ENCODE measurements at places on chromosomes 16 and 17. TPM values are rescaled to one million over a fixed set of nuclear protein-coding genes. Genes with fewer than 3 reads are reported as not detected.

CNTD1 gene
- total RNA-seq: not detected

DNA sequence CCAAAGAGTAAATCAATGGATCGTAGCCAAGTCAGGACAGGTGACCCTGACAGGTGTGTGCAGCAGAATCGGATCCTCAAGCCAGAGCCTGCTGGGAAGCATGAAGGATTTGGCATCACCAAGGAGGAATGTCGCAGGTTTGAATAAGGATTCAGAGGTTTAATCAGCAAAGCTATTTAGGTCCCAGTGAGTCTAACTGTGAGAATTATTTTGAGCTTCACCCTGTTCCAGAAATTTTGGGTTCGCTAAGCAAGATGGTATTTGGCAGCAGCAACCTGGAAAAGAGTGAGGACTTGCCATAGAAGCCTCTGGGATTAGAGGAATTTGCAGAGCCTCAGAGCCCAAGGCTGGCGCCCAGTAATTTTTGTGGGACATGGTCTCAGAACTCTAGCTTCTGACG is 173.0 kb downstream of the CCDC182 start:
- H3K36me3 ChIP-seq: peaks cover 6% of the 10 kb centered on the region
- H3K4me3 ChIP-seq: no peak overlapping the region
- no peaks in the 10 kb centered on the region for H3K4me1 ChIP-seq
- DNase-seq: no peak
- no peak overlapping the region for H3K27ac ChIP-seq

- no peak overlapping the region for H3K4me3 ChIP-seq
- H3K27ac ChIP-seq: no peak overlapping the region
- H3K27me3 ChIP-seq: peaks cover 2% of the 10 kb centered on the region
These were observed 22.3 kb downstream of the AOC3 start for GRCh38 chr17:42873315-42873714.

- no peak overlapping the region for H3K27ac ChIP-seq
- DNase-seq: peak; percentile 33
- peaks cover 47% of the 10 kb centered on the region for H3K27me3 ChIP-seq
- H3K4me1 ChIP-seq: peaks cover 15% of the 10 kb centered on the region
- H3K36me3 ChIP-seq: no peaks in the 10 kb centered on the region
These were observed 39.0 kb upstream of the AKAP1 start for GRCh38 chr17:57045868-57046704.

- no peak for DNase-seq
- H3K4me3 ChIP-seq: peak overlapping the region; percentile 99
- peak overlapping the region; percentile 98 for H3K27ac ChIP-seq
- H3K36me3 ChIP-seq: peaks cover 33% of the 10 kb centered on the region
- H3K4me1 ChIP-seq: peaks cover 45% of the 10 kb centered on the region
- H3K27me3 ChIP-seq: no peaks in the 10 kb centered on the region
These were observed 932 bp upstream of the NFE2L1 start for GRCh38 chr17:48047113-48047740.

KRTAP2-2 gene
- not detected for total RNA-seq

DNA sequence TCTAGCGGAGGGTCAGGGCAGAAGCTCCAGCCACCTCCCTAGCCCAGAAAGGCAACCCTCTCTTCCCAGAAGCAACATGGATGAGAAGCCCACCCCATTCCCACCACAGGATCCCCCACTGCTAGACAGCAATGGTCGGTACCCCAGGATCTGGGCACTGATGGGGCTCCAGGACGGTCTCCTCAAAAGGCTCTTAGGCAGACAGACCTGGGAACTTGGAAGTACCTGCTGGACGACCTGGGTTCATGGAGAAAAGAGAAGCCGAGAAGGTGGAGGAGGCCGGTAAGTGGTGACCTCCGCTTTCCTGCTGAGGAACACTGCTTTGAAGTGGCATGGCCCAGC is 96.6 kb downstream of the TBC1D16 start:
- H3K4me1 ChIP-seq: peaks cover 33% of the 10 kb centered on the region
- H3K27ac ChIP-seq: no peak overlapping the region
- DNase-seq: no peak
- no peaks in the 10 kb centered on the region for H3K27me3 ChIP-seq

GRCh38 chr17:17944743-17945142 is 27.5 kb downstream of the TOM1L2 start:
- no peak overlapping the region for H3K4me3 ChIP-seq
- peaks cover 27% of the 10 kb centered on the region for H3K4me1 ChIP-seq
- H3K27ac ChIP-seq: no peak overlapping the region

SLC5A2 gene
- total RNA-seq: not detected

GRCh38 chr17:40327735-40328385 is 18.9 kb downstream of the RARA start:
- H3K36me3 ChIP-seq: peaks cover 12% of the 10 kb centered on the region
- no peaks in the 10 kb centered on the region for H3K27me3 ChIP-seq
- DNase-seq: no peak
- H3K4me3 ChIP-seq: no peak overlapping the region

DNA sequence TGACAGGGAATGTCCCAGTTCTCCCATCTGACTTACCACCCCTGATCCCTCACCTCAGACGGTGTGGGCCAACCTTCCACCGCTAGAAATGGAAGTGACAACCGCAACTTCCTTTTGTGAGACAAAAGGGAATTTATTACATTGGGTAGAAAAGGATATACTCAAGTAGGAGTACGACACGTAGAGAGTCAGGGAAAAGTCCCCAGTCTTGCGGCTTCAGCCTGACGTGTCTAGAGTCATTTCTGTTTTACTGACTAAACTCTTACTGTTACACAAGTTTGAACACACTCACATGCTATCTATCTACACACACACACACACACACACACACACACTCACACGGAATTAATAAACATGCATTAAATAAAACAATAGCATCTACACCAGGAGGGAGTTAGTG is 178.9 kb downstream of the COPRS start:
- peaks cover 1% of the 10 kb centered on the region for H3K36me3 ChIP-seq
- peak; percentile 92 for DNase-seq
- peak overlapping the region; percentile 76 for H3K27ac ChIP-seq
- H3K27me3 ChIP-seq: peaks cover 38% of the 10 kb centered on the region
- H3K4me3 ChIP-seq: peak overlapping the region; percentile 44
- peaks cover 13% of the 10 kb centered on the region for H3K4me1 ChIP-seq

GRCh38 chr17:70653850-70654249 is 484.5 kb downstream of the KCNJ2 start:
- no peak overlapping the region for H3K4me3 ChIP-seq
- H3K36me3 ChIP-seq: no peaks in the 10 kb centered on the region
- no peak for DNase-seq
- H3K4me1 ChIP-seq: no peaks in the 10 kb centered on the region

- no peak for DNase-seq
- H3K4me3 ChIP-seq: no peak overlapping the region
- H3K27me3 ChIP-seq: no peaks in the 10 kb centered on the region
- peaks cover 7% of the 10 kb centered on the region for H3K36me3 ChIP-seq
- peaks cover 21% of the 10 kb centered on the region for H3K4me1 ChIP-seq
- no peak overlapping the region for H3K27ac ChIP-seq
These were observed 69.1 kb downstream of the KLHDC4 start for GRCh38 chr16:87696726-87697125.

UBE2Z gene
- total RNA-seq: 76.9 TPM

DNA sequence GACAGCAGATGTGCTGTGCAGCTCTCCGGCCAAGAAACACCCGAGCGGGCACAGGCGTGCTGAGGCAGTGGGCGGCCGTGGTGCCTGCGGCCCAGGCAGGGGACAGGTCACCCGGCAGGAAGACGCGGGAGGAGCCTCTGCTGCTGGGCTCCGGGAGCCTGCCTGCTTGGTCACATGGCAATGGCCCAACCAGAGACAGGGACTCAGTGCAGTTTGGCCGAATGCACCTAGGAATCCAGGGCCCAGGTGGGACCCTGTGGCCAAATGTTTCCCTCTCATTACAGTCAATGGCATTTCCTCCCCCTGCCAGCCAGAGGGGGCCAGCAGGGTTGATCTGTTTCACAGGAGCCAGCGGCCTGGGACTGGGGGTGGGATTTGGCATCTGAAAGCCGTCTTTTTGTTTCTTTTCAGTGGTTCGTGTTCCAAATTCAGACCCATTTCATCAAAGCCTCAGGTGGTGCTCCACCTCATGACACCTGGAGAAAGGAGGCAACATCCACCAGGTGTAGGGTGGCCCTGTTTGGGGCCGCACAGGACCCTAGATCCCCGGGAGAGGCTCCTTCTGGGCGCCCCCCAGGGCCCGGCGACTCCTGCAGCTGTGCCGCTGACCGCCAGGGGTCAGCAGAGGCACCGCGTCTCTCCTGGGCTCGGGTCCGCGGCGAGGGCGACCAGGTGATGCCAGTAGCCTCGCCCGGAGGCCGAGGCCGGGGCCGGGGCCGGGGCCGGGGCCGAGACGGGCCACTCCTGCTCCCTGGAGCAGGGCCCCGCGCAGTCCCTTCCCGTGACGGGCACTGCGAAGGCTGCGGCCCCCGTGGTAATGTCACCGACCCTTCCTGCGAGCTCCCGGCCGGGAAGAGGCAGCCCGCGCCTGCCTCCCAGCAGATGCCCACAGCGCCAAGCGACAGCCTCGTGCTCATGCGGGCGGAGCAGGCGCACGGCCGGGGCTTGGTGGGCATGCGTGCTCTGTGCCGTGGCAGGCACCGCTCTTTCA is 118.5 kb downstream of the C16orf78 start:
- no peak overlapping the region for H3K4me3 ChIP-seq
- H3K36me3 ChIP-seq: no peaks in the 10 kb centered on the region
- no peak overlapping the region for H3K27ac ChIP-seq
- no peaks in the 10 kb centered on the region for H3K27me3 ChIP-seq
- DNase-seq: peak; percentile 37
- H3K4me1 ChIP-seq: no peaks in the 10 kb centered on the region

ITGAL gene
- 83.8 TPM for total RNA-seq

EVI2B gene
- 11.4 TPM for total RNA-seq

DNA sequence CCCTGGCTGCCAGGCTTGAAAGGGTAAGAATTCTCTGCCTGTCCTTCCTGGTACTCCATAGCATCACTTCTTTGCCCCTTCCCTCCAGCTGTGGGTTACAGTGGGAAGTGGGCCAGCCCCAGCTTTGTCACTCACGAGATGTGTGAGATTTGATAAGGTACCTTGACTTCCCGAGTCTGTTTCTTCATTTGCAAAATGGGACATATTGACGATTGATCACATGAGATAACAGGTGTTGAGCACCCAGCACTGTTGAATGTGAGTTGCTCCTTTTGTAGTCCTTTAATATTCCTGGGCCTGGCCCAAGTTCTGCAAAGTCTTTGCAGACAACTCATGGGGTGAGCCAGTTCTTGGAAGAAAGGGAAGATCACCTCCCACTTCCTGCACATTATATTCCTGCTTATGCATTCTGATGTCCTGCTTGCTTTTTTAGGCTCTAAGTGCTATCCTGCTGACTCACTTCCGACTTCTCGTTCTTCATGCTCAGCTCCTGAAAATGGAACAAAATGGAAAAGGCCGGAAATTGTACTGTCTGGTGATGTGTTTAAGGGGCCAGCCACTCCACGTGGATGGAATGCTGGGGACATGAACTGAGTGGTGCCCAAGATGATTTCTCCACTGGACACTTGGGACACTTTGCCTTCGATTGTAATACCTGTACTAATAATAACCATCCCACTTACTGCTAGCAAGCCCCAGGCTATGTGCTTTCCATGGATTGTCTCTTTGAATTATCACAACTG is 8.3 kb upstream of the NLK start:
- DNase-seq: no peak
- H3K27ac ChIP-seq: no peak overlapping the region
- H3K4me3 ChIP-seq: no peak overlapping the region
- no peaks in the 10 kb centered on the region for H3K27me3 ChIP-seq
- H3K4me1 ChIP-seq: peaks cover 5% of the 10 kb centered on the region
- no peaks in the 10 kb centered on the region for H3K36me3 ChIP-seq

- H3K4me1 ChIP-seq: peaks cover 25% of the 10 kb centered on the region
- H3K27me3 ChIP-seq: no peaks in the 10 kb centered on the region
- H3K4me3 ChIP-seq: no peak overlapping the region
- no peak overlapping the region for H3K27ac ChIP-seq
These were observed 51.5 kb downstream of the CPPED1 start for GRCh38 chr16:12752159-12752558.

ZNF286A gene
- 26.8 TPM for total RNA-seq

DNA sequence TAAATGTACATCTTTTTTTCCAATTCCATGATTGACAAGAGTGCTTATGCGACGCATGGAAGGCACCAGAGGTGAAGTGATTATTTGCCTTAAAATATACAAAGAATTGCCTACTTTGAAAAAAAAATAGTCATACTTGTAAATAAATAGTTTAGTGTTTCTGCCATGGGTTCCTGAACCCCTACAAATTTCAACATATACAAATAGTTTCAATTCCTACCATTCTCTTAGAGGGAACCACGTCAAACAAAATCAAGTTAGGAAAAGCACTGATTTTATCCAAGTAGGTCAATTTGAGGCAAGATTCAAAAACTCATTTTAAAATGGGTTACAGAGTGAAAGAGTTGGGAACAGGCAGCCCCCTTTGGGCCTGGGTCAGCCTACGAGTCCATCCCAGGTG is 11.7 kb downstream of the CMTM3 start:
- no peaks in the 10 kb centered on the region for H3K27me3 ChIP-seq
- peaks cover 8% of the 10 kb centered on the region for H3K36me3 ChIP-seq
- no peak overlapping the region for H3K27ac ChIP-seq

GRCh38 chr16:30053376-30054015 is 12.1 kb upstream of the ALDOA start:
- H3K4me3 ChIP-seq: peak overlapping the region; percentile 87
- peaks cover 20% of the 10 kb centered on the region for H3K4me1 ChIP-seq
- H3K27me3 ChIP-seq: no peaks in the 10 kb centered on the region
- H3K27ac ChIP-seq: no peak overlapping the region
- DNase-seq: no peak
- no peaks in the 10 kb centered on the region for H3K36me3 ChIP-seq

DNA sequence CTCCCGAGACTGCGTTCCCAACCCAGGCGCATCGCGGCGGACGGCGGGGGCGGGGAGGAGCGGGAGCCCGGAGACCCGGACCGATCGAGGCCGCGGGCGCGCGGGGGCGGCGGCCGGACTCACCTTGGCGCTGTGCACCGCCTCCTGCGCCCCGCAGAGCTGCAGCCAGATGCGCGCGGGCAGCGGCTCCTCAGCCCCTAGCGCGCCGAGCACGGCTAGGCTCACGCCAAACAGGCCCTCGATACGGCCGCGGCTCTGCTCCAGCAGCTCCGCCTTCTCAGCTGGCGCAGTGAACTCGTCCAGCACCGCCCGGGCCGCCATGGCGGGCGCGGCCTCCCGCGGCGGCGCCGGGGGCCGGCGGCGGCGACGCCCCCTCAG is 339 bp downstream of the N4BP1 start:
- no peaks in the 10 kb centered on the region for H3K27me3 ChIP-seq
- DNase-seq: peak; percentile 40
- peak overlapping the region; percentile 89 for H3K27ac ChIP-seq
- peaks cover 8% of the 10 kb centered on the region for H3K36me3 ChIP-seq

DNA sequence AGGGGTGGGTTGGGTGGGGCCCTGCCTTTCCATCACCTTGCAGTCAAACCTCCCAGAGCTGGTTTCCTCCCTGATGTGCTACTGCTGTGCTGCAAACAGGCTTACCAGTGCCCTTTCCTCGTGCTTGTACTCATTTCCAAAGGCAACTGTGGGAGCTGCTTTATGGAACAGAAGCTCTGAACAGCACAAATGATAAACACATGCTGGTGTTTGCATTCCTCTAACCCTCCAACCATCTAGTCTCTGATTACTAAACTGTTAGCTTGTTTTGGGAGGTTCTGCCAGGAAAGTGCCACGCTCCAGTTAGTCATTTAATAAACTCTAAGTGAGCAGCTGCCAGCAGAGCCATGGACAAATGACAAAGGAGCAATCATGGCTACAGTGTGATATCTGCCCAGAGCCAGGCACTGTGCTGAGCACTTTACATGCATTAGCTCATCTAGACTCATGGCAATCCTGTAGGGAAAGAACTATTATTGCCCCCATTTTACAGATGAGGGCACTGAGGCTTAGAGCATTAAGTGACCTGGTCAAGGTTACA is 110.4 kb downstream of the VAT1L start:
- H3K27ac ChIP-seq: no peak overlapping the region
- H3K36me3 ChIP-seq: no peaks in the 10 kb centered on the region
- DNase-seq: no peak
- H3K4me1 ChIP-seq: no peaks in the 10 kb centered on the region
- H3K4me3 ChIP-seq: no peak overlapping the region
- H3K27me3 ChIP-seq: no peaks in the 10 kb centered on the region

Data from activated naive CD4-positive, alpha-beta T cell treated with anti-CD3 and anti-CD28 coated beads for 36 hours (primary cell).